Kidney epithelial cell (primary cell): ENCODE measurements at places on chromosomes 16 and 17. TPM values are rescaled to one million over a fixed set of nuclear protein-coding genes. Genes with fewer than 3 reads are reported as not detected.

LPCAT2 gene
- total RNA-seq: 3.1 and 4.2 TPM in 2 replicates

KRT15 gene
- 1.3 and 1.6 TPM in 2 replicates for total RNA-seq

CNTNAP1 gene
- 5.8 and 7.0 TPM in 2 replicates for total RNA-seq

ABCC12 gene
- total RNA-seq: not detected in 2 replicates

KRT13 gene
- 0.96 TPM in 1 of 2 replicates, not detected in the other for total RNA-seq

CTF1 gene
- 1.4 and 2.1 TPM in 2 replicates for total RNA-seq

TEX14 gene
- 0.04 and 0.07 TPM in 2 replicates for total RNA-seq

TBC1D3E gene
- not detected in 2 replicates for total RNA-seq

MEIOB gene
- total RNA-seq: 5.0 and 6.2 TPM in 2 replicates

MYOCD gene
- 0.27 and 2.1 TPM in 2 replicates for total RNA-seq

SCARF1 gene
- total RNA-seq: 34.9 and 41.0 TPM in 2 replicates

RAB37 gene
- total RNA-seq: 0.82 TPM in 1 of 2 replicates, not detected in the other

HEATR9 gene
- total RNA-seq: not detected in 2 replicates

GPR179 gene
- total RNA-seq: 0.04 and 0.07 TPM in 2 replicates

PGAP3 gene
- 12.5 and 12.8 TPM in 2 replicates for total RNA-seq

SLC6A2 gene
- total RNA-seq: not detected in 2 replicates

USP6 gene
- 0.92 and 1.0 TPM in 2 replicates for total RNA-seq

CD300LF gene
- total RNA-seq: not detected in 2 replicates

RCVRN gene
- total RNA-seq: 0.21 TPM in 1 of 2 replicates, not detected in the other

KRTAP1-1 gene
- not detected in 2 replicates for total RNA-seq

PLEKHG4 gene
- 9.7 and 19.7 TPM in 2 replicates for total RNA-seq
